Brain (organoid and tissue), 16 donors: ENCODE measurements at places on chromosomes 2 and 18.

DNA sequence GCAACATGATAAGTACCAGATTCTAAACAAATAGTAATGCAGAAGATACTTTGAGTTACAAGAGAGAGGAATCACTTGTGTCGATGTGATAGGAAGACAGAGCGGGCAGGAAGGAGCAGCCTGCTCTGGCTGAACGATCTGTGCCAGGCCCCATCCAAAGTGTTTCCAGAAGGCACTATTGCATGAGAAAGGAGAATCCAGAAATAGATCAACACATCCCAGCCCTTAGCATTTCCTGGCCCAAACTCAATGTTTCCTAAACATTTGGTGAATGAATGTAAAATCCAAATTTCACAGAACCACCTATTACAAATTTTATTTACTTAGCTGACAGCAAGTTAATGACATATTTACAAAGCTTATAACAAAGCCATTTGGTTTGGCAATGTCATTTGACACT is 257.2 kb downstream of the TXNL1 start:
- no peak for DNase-seq

DNA sequence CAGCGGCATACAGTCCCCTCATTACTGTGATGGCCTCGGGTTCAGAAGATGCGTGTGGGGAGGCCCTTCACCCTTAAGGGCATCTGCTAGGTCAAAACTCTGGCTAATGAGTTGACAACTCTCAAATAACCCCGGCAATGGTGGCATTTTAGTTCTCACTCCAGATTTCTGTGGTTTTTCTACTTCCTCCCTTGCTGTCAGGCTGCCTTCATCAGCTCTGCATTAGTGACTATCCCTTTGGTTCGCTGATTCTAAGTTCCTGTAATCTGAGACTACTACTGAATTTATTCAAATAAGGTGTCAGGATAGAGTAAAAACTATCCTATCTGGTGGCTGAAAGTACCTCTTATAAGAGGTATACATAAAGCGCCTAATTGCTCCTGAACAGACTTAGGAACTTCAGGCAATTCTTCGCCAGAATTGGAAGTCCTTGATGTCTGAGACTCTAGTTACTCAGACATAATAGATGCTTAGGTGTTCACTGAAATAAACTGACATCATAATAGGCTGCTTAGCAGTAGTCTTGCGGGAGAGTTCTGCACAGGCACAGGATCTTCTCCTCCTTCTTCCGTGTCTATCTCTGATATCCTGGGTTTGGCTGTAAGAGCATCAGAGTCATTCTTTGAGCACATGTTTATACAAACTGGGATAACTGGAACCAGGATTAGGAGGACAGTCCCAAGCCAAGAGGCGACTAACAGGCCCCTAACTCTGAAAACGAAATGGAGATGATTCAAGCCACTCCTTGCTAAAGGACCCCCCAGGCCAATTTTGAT is 194.5 kb downstream of the DNER start:
- no peak for DNase-seq

- no peak for DNase-seq
Observed at GRCh38 chr2:47015206-47015605, 99.6 kb upstream of the MCFD2 start.

DNA sequence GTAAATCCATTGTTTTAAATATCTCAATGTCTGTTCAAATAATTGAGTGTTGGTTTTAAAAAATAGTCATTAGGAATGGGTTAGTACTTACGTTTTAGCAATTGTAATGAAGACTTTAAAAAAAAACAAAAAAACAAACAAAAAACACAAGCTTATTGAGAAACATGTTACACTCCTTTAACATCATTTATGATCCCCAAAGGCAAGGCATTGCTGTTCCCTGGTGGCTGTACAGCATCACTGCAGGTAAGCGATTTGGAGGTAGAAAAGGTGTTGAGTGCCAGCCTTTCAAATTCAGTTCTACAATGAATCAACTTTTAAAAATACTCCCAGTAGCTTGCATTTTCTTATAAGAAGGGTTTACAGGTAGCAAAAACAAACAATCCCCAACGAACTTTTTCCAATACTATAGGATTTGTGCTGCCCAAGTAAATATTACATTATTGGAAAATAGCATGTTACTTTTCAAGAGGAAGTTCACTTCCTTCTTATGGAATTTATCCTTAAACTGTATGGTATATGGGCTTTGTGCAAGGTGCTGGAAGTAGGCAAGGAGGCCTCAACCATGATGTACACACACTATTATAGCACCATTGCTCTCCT is 27.5 kb downstream of the CNRIP1 start:
- peak; percentile 17 for DNase-seq

DNA sequence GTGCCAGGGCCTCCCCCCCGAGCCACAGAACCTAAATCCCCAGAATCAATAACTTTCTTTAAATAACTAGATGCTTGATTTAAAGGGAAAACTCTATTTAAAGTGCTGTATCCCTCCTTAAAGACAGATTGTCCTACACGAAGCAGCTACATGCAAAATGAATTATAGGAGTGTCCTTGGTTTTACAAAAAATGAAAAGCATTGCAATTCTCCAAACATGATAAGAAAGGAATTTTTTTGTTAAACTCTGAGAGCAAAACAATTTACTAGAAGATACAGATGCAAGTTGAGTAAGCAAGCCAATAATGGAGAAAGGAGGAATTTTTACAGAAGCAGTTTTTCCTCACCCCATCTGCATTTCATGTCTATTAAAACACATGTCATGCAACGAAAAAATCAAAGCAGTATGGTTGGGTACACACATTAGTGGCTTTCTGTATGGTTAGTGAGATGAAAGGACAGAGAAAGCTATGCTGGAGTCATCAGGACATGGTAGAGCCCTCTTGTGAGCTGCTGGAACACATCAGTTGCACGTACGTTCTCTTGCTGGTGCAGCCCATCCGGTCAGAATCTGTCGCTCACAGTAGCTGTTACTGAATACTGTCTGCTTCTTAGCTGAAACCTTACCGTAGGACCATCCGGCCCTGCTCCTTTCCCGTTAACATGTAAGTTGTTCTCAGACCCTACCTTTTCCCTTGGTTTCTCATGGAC is 25.9 kb upstream of the STEAP3 start:
- DNase-seq: no peak

GRCh38 chr2:15733867-15734673 is 142.4 kb downstream of the DDX1 start:
- DNase-seq: peak; percentile 29

GRCh38 chr2:217166241-217166850 is 306.5 kb upstream of the TNP1 start:
- no peak for DNase-seq

GRCh38 chr2:216987252-216987821 is 127.5 kb upstream of the TNP1 start:
- DNase-seq: peak; percentile 72

DNA sequence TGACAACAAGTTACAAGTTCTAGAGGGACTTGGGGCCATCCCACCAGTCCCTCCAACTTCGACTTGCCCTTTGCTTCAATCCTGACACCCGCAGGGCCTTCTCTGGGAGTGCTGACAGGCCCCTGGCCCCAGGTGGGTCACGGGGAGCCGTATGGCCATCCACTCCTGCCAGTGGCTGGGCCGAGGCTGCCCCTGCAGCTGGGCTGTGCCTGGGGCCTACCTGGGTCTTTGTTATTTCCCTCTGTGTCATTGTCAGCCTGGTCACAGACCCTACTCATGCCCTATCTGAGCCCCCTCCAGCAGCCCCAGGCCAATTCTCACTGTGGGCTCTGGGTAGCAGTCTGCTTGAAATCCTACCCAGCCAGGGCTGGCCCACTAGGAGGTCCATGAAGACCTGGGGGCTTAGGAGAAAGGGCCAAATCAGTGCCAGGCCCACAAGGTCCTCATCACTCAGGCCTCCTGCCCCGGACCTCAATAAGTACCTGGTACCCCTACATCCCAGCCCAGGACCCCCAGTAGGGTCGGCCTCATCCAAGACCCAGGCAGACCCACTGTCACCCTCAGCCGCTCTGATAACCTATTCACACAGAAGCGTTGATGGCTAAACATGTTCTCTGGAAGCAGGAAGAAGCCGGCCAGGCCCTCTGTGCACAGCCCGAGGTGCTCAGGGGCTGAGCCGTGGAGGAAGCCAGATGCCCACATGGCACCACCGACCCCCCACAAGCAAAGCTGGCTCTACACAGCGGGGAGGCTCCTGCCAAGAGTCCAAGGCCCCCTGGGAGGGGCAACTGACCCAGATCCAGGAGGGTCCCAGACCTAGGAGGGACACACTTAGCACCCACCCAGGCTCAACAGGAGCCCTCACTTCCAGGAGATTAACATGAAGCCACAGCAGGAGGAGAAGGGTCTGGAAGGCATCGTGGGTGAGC is 57.7 kb downstream of the BIN1 start:
- no peak for DNase-seq

DNA sequence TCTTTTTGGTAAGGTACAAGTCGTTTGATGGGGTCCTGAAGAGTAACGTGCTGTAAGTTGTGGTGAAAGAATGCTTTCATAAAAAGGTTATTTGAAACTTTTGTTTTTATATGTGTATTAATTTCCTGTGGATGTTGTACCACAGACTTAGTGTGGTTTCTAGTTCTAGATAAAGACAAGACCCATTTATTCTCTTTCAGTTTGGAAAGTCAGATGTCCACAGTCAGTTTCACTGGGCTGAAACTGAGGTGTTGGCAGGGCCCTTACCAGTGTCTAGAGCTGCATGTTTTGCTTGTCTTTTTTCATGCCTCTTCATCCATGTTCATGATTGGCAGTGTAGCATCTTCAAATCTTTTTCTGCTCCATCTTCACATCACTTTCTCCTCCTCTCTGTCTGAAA is 22.1 kb upstream of the DOCK10 start:
- no peak for DNase-seq

- DNase-seq: peak; percentile 77
Observed at GRCh38 chr2:143682436-143683055, 553.3 kb downstream of the ARHGAP15 start.

DNA sequence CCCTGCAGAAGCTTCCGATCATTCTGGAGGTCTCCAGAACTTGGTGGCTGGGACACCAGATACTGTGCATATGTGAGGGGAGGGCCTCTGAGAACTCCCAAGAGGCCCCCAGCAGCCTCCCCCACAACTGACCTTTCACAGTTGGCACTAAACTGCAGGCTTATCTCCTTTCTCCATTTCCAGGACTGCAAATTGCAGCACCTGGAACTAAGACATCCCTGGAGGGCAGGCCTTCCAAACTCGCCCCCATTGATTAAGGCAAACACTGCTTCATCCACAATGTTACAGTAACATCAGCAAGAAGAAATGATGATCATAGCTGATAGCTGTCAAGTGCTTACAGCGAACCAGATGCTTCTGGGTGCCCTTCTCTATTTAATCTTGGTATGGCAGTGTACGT is 67.9 kb downstream of the TGOLN2 start:
- no peak for DNase-seq

- no peak for DNase-seq
Observed at GRCh38 chr2:176189681-176190641, 1.5 kb downstream of the HOXD1 start.

GRCh38 chr18:43868497-43868995 is 591.3 kb upstream of the SYT4 start:
- DNase-seq: no peak

GRCh38 chr2:96734880-96735583 is 4.8 kb downstream of the LMAN2L start:
- peak; percentile 81 for DNase-seq

GRCh38 chr2:10655499-10656225 is 34.1 kb downstream of the NOL10 start:
- no peak for DNase-seq

DNA sequence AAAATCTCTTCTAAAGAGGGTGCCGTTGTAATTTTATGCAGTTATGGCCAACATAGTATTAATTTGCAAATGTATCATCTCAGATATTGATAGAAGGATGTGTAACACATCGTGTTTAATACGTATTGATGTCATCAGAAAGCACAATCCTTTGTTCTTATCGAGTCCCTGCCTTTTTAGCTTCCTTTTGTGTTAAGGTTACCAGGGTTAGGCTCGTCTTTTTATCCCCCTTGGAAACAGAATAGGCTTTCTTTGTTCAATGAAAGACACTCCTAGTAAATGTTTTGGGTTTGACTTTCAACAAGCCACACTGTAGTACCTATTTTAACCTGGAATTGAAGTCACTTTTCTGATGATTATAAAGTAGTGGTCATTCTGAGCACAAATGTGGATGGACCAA is 136.2 kb downstream of the WDR7 start:
- DNase-seq: no peak

- DNase-seq: no peak
Observed at GRCh38 chr2:163123526-163123925, 285.0 kb upstream of the KCNH7 start.

- DNase-seq: no peak
Observed at GRCh38 chr2:27019931-27020855, 12.6 kb upstream of the TMEM214 start.

DNA sequence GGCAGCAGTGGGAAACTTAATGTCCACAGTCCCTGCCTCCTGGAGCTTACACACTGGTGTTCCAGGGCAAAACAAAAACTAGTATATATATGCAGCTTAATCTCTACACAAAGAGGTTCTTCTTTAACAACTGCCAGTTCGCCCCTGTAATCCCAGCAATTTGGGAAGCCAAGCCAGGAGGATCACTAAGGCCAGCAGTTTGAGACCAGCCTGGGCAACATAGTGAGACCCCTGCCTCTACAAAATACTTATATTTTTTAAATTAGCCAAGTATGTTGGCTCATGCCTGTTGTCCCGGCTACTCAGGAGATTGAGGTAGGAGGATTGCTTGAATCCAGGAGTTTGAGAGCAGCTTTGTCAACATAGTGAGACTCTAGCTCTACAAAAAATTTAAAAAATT is 17.2 kb upstream of the NEDD4L start:
- DNase-seq: no peak

- DNase-seq: no peak
Observed at GRCh38 chr2:73894475-73894850, 1.7 kb downstream of the ACTG2 start.

- no peak for DNase-seq
Observed at GRCh38 chr18:55240978-55241377, 281.7 kb upstream of the CCDC68 start.

DNA sequence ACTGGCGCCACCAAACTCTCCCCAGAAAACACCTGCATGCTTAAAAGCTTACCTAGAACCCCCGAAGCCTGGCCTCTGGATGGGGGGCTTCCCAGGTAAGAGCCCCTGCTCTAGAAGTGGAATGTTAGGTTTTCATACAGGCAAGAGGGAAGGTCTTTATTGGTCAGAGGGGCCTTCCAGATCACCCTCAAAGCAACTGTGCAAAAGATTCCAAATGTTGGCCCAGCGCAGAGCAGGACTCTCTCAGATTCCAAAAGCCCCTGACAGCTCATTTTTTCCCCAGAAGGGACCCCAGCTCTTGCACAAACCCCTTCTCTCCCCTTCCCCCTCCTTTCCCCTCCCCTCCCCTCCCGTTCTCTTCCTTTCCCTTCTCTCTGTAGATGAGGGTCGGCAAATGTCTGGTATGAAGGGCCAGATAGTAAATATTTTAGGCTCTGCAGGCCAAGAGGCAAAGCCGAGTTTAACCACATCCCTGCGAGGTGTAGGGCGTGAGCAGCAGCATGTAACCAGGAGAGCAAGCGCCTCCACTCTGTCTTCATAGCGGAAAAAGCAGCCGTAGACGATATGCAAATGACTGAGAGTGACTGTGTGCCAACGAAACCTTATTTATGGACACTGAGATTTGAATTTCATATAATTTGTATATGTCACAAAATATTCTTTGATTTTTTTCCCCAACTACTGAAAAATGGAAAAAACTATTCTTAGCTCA is 116.9 kb downstream of the SMAD7 start:
- no peak for DNase-seq
